Cerebellar cortex (tissue), 1 donor: ENCODE measurements at places on chromosomes 4 and X.

- DNase-seq: no peak
These were observed 744.0 kb downstream of the FSTL5 start for GRCh38 chr4:161419822-161420221.

- DNase-seq: no peak
These were observed 16.2 kb downstream of the HPF1 start for GRCh38 chr4:169741569-169741968.

GRCh38 chrX:66045894-66046293 is 6.0 kb upstream of the VSIG4 start:
- no peak for DNase-seq

- peak; percentile 88 for DNase-seq
These were observed 2.3 kb downstream of the MAML3 start for GRCh38 chr4:140151699-140152012.

- DNase-seq: no peak
These were observed 196.8 kb upstream of the FSTL5 start for GRCh38 chr4:162360369-162361149.

DNA sequence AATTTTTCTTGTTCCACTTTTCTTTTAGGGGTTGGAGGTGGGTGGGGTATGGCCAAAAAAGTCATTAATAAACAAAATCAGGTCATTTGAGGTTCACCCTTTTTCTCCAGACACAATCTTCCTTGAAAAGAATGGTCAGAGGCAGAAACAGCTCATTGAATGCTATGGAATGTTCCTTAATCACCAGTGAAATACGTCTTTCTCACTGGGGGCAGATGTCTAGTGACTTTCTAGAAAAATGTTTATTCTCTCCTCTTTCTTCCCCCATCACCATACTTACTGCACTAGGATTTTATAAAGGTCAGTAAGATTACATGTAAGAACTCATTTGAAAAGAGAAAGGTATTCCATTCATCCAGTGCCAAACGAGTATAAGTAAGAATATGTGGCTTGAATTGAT is 44.5 kb downstream of the MGST2 start:
- no peak for DNase-seq

- DNase-seq: no peak
These were observed 82.8 kb upstream of the HPF1 start for GRCh38 chr4:169840554-169840953.

GRCh38 chr4:95982516-95982915 is 142.6 kb downstream of the PDHA2 start:
- no peak for DNase-seq

DNA sequence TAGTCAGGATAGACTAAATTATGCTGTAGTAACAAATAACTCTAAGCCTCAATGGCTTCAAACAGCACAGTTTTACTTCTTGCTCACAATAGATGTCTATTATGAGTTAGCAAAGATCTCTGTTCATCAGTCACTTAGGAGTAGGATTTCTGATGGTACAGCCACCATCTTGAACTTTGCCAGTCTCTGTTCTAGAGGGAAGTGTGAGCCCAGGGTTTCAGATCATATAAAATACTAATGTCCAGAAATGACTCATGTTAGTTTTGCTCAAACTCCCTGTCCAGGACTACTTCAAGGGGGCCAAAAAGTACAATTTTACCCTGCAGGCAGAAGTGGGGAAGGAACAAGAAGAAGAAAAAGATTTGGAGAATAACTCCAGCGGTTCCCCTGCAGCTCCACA is 77.1 kb upstream of the LSM6 start:
- no peak for DNase-seq

DNA sequence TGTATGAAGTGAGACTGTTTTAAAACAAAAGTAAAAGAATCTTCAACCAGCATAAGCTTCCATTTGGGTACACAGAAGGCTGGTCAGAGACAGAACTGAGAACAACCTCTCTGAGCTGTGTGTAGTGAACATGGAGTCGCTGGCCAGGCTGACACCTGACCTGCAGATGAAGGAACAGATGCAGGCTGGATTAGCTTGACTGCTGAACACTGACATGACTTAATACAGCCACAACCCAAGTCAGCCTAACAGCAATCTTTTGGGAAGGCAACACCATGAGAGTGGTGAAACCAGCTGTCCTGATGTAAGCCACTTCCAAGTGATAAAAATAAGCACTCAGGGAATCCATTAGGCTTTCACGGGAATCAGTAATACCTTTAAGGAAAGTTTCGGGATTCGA is 10.1 kb downstream of the SCARB2 start:
- no peak for DNase-seq

GRCh38 chr4:158051401-158052235 is 121.2 kb downstream of the GASK1B start:
- DNase-seq: no peak

- no peak for DNase-seq
These were observed 2.5 kb upstream of the SPANXD start for GRCh38 chrX:141701072-141701471.

- no peak for DNase-seq
These were observed 33.5 kb downstream of the SMS start for GRCh38 chrX:21974011-21974385.

DNA sequence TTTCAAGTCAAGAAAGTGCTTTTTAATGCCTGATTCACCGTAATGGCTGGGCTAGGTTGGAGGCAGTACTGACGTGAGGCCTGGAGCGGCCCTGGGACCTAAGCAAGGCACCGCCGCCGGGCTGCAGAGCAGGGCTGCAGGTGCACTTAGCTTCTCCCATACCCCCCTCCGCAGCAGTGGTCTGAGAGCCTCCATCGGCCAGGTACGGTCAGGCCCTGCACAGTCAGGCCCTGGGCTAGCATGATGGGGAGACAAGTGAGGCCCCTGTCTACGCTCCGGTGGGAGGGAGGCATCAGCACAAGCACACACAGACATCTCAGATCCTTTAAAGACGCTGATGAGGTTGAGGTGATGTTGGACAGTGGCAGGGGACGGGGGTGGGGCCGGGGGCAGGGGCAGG is 4.7 kb downstream of the MAEA start:
- DNase-seq: no peak

GRCh38 chr4:1830642-1831228 is 25.2 kb downstream of the LETM1 start:
- no peak for DNase-seq
